Fibroblast of villous mesenchyme (primary cell): ENCODE measurements at places on chromosomes 6 and 20. TPM values are rescaled to one million over a fixed set of nuclear protein-coding genes. Genes with fewer than 3 reads are reported as not detected.

Gene TNXB
- total RNA-seq = 4.8 and 17.7 TPM in 2 replicates

Gene ERVFRD-1
- not detected in 2 replicates for total RNA-seq

Gene COL9A3
- under 0.01 and 0.43 TPM in 2 replicates for total RNA-seq

Gene RARS2
- total RNA-seq = 42.5 and 51.8 TPM in 2 replicates

Gene MEP1A
- not detected in 2 replicates for total RNA-seq

Gene MAPK14
- 51.9 and 86.8 TPM in 2 replicates for total RNA-seq

Gene PPIL6
- 0.97 and 1.7 TPM in 2 replicates for total RNA-seq

Gene EHMT2
- total RNA-seq = 38.0 and 42.7 TPM in 2 replicates

Gene CLDN20
- total RNA-seq = not detected in 2 replicates

Gene PMEPA1
- total RNA-seq = 0.86 and 2.9 TPM in 2 replicates

Gene LYRM4
- 9.0 and 13.4 TPM in 2 replicates for total RNA-seq

Gene TRIM15
- total RNA-seq = not detected in 2 replicates

Gene KCNK15
- 0.32 and 1.7 TPM in 2 replicates for total RNA-seq

Gene INSM1
- under 0.01 TPM in 1 of 2 replicates, not detected in the other for total RNA-seq

Gene ULBP2
- total RNA-seq = 4.5 and 6.9 TPM in 2 replicates

Gene THBD
- under 0.01 and 0.32 TPM in 2 replicates for total RNA-seq

Gene RCAN2
- total RNA-seq = 1.7 and 1.9 TPM in 2 replicates

Gene ETV7
- total RNA-seq = 0.32 and 0.86 TPM in 2 replicates

Gene SIRPD
- under 0.01 TPM in 1 of 2 replicates, not detected in the other for total RNA-seq

Gene CGAS
- total RNA-seq = 6.9 and 8.7 TPM in 2 replicates

Gene SLC22A2
- under 0.01 TPM in 2 replicates for total RNA-seq

Gene DEFB119
- not detected in 2 replicates for total RNA-seq

Gene GPR6
- total RNA-seq = not detected in 2 replicates

Gene DEFB124
- not detected in 2 replicates for total RNA-seq

Gene OOEP
- total RNA-seq = under 0.01 and 0.32 TPM in 2 replicates

Gene RHAG
- total RNA-seq = not detected in 2 replicates

Gene GGTLC1
- not detected in 2 replicates for total RNA-seq
